Neural progenitor cell (in vitro differentiated cells): ENCODE measurements at places on chromosomes 13 and 19.

DNA sequence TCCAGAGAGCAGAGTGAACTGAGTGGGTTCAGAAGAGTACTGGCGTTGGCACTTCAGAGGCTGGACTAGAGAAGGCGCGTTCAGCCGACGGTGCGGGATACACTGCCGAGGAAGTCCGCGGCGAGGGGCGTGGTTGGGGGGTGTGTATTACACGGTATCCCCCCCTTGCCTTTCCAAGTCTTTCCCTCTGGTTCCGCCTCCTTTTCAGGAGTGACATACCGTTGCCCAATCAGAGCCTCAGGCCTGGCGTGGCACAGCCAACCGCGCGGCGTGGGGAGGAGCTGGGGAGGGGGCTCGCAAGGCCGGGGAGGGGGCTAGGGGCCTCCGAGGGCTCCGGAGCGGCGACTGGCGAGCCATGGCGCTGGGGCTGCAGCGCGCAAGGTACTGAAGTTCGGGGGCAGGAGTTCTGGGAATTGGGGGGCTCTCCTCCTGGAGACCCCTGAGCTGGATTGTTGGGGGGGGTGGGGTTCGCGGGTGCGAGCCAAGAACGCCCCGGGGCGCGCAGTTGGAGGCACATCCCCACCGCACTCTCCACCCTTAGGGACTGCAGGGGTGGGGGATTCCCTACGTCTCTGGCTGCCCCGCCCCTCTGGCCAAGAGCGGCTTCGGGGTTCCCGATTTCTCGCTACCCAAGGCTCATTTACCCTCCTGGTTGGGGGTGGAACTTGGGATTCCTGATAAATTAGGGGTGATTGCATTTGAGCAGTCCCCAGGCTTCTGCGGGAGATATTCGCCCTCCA is at the start of gene HIF3A:
HIF3A (plus strand) TSS at position 321 of the 740 bp plus-strand sequence; CDS start at position 356, 35 bp downstream.
- DNase-seq, result peak; percentile 98

GRCh38 chr13:73341748-73342147 is 282.9 kb downstream of the KLF5 start:
- no peak for DNase-seq

- no peak for DNase-seq
These were observed 47.0 kb downstream of the ESD start for GRCh38 chr13:46749951-46750350.

DNA sequence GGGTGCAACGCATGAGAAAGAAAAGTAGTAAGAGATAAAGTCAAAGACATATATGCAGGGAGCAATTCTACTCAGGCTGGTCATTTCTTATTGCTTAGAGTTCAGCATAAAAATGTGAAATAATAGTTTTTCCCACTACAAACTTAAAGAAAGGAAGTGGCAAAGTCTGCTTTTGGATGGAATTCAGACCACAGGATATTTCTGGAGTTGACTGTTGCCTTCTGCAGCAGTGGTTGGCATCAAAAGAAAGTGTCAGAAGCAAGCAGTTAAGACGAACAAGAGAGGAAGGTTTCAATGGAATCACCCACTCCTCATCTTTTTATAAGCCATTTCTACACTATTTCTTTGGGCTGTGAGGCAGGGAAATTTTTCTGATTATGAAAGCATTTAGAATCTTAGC is 36.2 kb upstream of the TRPC4 start:
- DNase-seq, result no peak

DNA sequence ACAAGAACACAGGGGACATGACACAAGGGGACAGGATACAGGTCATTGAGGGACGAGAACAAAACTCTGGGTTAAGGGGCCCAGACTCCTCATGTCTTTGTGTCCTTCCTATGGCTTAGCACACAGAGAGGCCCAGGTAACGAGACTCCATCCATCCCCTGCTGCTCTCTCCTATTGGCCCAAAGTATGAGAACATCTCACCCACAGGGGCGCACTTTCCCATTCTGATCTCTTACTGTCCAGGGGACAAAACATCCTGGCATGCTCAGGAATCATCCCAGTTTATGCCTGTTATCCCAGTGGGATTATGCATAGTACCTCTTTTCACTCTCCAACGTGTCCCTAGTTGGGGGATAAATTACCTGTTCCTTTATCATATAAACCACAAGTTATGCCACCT is 19.2 kb downstream of the C13orf42 start:
- no peak for DNase-seq

- no peak for DNase-seq
These were observed 1.7 kb downstream of the PNMA8A start for GRCh38 chr19:46469541-46470185.

DNA sequence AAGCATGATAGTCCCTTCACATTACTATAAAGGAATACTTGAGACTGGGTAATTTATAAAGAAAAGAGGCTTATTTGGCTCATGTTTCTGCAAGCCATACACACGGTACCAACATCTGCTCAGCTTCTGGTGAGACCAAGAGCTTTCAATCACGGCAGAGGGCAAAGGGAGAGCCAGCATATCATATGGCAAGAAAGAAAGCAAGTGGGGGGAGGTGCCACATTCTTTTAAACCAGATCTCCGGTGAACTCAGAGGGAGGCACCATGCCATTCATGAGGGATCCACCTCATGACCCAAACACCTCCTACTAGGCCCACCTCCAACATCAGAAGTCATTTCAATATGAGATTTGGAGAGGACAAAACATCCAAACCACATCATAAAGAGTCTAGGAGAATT is 20.3 kb downstream of the XPO4 start:
- DNase-seq, result peak; percentile 24

DNA sequence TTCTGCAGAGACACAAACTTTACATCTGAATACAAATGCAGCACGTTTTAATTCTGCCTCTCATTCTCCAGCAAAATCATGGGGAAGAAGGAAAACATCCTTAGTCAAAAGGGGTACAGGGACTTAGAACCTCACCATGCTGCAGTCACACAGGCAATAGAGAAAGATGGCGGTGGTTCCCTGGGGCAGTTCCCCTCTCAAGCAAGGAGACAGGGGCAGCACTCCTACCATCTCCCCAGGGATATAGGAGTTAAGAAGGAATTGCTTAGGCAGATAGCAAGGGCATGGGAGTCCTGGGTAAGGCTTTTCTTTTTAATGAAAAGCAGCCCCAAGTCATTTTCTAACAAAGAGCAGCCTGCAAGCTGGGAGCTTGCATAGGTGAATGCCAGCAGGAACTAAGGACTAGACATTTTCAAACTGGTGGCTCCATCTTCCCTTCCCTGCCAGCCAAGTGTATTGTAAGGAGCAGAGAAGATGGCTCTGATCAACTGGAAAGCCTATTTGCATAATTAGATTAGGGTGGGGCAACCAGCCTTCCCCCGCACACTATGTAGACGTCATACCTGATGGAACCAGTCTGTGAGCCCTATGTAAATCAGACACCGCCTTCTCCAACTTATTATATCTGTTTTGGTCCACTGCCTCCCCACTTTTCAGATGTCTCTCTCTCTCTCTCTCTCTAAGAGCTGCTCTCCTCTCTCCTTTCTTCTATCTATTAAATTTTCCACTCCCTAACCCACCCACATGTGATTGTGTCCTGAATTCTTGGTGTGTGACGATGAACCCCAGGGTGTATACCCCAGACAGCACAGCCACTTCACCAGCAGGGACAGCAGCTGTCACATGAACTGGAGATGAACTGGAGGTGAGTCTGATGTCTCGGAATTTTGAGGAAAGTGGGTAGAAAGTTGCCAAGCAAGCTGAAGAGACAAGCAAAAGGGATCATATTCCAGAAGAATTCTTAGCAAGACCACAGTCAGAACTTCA is 514.5 kb downstream of the IRS2 start:
- DNase-seq, result peak; percentile 60

GRCh38 chr13:47142105-47142504 is 245.3 kb upstream of the HTR2A start:
- DNase-seq, result no peak

DNA sequence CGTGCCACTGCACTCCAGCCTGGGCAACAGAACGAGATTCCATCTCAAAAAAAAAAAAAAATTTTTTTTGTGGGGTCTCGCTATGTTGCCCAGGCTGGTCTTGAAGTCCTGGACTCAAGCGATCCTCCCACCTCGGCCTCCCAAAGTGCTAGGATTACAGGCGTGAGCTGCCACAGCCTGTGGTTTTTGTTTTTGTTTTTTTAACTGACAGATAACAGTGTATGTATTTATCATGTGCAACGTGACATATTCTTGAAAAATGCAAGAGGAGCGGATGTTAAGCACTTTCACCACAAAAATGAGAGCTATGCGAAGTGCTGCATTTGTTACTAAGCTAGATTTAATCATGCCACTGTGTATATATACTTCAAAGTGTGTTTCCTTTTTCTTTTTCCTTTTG is 49.0 kb downstream of the ARHGEF18 start:
- no peak for DNase-seq
